ENCODE measurements at places on chromosomes 16 and 17.

DNA sequence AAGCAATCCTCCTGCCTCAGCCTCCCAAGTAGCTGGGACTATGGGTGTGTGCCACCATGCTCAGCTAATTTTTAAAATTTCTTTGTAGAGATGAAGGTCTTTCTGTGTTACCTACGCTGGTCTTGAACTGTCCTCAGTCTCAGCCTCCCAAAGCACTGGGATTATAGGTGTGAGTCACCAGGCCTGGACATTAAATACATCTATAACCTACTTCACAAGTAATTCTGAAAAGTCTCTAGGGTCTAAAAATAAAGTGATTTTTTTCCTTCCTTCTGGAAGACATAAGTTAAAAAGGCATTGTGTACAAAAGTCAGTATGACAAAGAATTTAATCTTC lies 118.3 kb downstream of the PARN start:
- DNase-seq: no peak

DNA sequence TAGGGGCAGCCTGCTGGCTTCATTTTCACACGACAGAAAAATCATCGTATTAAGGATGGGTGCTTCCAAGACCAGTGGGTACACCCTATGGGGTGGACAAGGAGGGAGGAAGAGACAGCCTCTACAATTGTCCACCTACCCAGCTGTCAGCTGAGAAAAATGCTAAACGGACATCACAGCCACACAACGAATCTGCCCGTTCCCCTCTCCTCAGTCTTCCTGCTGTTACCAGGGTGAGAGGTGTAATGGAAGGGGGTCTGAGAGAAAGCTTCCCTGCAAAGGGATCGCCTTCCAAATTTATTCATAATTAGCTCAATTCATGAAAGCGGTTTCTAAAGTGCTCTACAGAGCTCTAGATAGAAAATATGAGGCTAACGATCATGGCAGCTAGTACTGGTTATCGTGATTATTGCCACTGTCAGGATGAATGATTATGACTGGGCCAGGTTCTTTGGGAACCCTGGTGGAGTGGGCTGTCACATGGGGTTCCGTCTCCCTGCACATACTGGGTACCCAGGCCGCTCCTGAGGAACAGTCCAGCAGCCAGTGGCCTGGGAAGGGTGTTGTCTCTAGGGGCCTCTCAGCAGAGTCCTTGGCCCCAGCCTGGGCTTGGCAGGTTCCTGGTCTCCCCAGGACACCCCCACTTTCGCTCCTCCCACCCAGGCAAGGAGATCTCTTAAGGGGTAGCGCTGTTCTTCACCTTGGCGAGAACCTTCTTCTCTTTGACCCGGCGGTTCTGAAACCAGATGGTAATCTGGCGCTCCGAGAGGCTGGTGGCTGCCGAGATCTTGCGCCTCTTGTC lies 2.2 kb downstream of the HOXB13 start:
- no peak for DNase-seq

DNA sequence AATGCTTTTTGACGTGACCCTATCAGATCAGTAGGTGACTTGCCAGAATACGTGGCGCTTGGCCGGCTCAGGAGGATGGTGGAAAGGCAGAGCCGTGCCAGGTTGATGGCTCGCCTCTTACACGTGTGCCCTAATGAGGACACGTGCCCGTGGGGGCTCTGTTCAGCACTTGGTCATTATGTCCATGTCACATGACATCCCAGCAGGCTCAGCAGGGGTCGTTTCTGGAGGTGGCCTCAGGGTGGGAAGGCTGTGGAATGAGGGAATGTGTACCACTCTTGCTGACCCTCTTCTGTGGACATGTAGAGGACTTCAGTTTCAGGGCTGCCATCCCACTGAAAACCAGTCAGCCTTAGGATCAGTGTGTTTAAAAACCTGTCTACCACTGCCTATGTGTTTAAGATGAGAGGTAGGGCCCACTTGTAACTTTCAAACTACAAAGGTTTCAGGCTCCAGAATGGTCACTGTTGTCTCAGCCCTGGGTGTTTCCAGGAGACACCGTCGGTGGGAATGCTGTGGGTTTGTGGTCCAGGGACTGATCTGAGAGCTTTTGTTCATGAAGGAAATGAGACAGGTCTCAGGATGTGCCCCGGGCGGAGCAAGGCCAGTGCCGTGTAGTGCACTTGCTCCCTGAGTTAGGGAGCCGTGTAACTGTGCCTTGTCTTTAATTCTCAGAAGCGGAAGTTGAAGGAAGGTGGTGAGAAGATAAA lies 12.1 kb downstream of the UBN1 start:
- no peak for DNase-seq

DNA sequence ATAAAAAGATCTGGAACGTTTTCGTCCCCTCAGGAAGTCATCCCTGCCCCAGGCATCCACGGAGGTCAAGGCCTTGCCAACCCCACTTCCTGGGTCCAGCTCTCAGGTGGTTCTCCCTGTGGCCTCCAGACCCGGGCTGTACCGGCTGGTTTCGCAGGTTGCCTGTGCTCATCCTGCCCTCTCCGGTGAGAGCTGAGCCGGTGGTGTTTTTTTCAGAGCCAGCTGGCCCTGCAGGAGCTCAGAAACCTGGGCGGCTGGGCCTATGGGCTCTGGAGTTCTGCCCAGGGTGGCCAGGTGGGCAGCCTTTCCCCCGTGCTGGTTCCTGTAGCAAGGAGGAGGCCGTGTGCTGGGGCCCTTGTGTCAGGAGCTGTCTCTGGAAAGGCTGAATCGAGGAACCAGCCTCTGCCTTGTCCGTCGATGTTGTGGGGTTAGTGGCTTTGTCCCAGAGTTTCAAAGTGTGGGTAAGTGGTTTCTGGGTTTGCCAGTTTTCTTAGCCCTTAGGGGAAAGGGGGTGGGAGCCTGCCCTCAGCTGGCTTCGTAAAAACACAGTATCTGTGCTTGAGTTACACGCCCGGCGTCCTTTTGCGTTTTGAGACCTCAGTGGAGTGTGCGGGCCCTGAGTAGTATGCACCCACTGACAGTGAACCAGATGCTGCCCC lies 23.6 kb downstream of the C16orf90 start:
- no peak for DNase-seq

DNA sequence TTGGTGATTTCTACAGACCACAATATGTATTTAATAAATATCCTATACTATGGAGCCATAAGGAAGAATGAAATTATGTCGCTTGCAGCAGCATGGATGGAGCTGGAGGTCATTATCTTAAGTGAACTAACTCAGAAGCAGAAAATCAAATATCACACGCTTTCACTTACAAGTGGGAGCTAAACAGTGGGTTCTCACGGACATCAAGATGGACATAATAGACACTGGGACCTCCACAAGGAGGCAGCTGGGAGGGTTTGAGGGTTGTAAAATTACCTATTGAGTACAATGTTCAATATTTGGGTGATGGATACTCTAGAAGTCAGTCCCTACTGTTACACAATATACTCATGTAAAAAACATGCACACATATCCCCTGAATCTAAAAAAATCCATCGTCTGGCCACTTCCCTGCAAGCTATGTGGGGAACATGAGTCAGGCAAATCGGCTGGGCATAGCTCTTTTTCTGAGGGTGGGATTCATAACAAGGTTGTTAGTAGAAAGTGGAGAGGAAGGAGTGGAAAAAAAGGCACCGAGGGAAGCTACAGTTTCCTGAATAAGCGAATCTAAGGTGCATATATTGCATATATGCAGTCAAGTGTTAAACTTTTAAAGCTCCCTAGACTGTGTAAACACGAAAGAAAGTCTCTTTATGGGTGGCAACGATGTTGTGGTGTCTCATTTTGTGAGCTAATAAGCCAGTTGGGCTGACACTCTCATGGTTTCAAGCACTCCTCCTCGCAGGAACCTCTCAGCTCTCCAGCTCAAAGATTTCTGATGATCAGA lies 135.2 kb upstream of the CPHXL start:
- no peak for DNase-seq

DNA sequence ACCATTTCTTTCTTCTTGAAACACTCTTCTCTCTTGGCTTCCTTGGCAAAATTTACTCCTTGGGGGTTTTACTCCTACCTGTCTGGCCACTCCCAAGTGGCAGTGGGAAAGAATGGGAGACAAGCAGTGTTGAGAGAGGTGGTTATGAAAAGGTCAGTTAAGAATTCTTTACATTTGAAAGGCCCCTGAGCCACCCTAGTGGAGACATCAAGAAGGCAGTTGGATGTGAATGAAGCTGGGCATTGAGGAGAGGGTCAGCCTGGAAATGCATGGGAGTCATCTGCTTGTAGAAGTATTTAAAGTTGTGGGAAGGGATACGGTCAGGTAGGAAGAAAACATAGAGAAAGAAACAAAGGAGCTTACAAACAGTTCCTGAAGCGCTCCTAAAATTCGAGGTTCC lies 42.3 kb upstream of the CCNF start:
- DNase-seq: no peak

- DNase-seq: no peak
Observed at GRCh38 chr16:6528217-6528616, 804.4 kb upstream of the RBFOX1 start.

DNA sequence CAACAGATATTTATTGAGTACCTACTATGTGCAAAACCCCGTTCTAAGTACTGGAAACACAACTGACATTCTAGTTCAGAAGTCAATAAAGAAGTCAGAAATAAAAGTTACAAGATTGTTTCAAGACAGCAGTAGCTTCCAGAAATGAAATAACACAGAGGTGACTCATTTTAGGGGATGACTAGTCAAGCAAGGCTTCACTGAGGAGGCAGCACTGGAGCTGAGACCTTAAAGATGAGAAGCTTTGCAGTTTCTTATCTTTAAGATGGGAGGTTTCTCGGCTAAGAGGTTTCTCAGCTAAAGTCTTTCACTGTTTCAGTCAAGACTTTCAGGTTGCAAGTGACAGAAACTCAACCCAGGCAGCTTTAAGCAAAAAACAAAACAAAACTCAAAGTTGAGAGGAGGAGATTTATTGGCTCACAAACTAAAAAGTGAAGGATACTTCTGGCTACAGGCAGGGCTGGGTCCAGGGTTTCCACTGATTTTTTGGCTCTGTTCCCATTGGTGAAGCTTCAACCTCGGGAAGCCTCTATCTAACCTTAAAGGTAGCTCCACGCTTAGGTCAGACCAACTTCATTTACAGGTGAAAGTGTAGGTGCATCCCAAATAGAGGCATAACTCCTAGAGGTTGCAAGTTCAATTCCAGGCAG lies 7.4 kb upstream of the MMP2 start:
- no peak for DNase-seq

- no peak for DNase-seq
Observed at GRCh38 chr16:8867932-8868415, 832 bp downstream of the CARHSP1 start.

- no peak for DNase-seq
Observed at GRCh38 chr16:53334581-53334980, 99.7 kb upstream of the RBL2 start.

- DNase-seq: no peak
Observed at GRCh38 chr17:75514919-75515495, 330 bp downstream of the CASKIN2 start.

- no peak for DNase-seq
Observed at GRCh38 chr16:48155926-48156789, at the start of gene ABCC12. Gene ABCC12, minus strand, starts transcription at chr16:48155993. Its CDS starts 9,569 bp downstream, at chr16:48146424.

DNA sequence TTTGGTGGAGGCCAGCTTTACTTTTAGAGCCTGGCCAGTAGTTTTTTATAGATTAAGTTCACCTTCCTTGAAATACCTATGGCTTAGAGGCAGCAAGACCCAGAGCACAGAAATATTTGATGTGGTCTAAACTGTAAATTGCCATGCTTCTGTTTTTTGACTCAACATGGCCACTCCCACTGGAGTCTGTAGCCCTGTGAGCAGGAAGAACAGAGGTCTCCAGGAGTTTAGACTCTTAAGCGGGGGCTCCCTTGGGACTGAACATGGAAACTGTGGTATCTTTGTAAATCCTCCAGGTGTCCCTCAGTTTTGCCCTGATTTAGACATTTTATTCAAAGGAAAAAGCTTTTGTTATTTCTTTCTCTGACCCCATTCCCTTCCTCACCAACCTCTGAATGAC lies 145.6 kb downstream of the FTO start:
- DNase-seq: no peak

DNA sequence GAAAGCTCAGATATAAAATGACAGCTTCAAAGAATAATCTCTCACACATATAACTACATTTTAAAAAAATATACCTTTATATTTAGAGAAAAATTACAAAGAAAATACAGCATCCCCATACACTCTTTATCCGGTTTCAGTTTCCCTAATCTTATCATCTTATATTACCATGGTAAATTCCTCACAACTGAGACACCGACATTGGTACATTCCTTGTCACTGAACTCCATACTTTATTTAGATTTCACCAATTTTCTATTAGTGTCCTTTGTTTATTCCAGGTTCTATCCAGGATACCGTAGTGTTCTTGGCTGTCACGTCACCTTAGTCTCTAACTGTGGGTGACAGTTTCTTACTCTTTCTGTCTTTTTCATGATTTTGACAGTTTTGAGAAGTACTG lies 22.0 kb upstream of the ABCA10 start:
- no peak for DNase-seq
